ENCODE measurements at places on chromosomes 3 and 15.

DNA sequence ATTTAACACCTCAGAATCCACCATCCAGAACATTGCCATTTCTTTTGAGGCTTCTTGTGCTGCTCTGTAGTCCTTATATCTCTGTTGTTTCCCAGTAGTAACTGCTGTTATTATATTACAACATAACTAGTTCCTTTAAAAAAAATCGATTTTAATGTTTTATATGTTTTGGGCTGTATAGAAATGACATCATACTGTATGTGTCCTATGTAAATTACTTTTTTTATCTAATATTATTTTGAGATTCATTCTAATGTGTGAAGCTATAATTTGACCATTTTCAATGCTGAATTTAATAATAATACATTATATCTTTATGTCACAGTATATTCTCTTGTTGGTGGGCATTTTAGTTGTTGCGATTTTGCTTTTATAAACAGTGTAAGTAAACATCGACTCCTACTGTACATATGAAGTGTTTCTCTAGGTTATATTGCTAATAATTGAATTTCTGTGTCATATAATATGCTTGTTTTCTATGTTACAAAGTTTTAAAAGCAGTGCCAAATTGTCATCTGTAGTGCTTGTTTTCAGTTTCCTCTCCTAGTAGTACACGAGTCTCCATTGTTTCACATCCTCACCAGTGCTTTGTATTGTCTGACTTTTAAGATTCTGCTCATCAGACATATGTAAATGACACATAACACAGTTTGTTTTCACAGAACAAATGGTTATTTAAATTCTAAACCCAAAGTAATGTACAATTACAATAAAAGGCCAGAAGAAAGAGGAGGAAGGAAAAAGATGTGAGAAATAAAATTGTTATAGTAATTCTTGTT lies 172.0 kb upstream of the LRRFIP2 start:
- DNase-seq, result no peak

DNA sequence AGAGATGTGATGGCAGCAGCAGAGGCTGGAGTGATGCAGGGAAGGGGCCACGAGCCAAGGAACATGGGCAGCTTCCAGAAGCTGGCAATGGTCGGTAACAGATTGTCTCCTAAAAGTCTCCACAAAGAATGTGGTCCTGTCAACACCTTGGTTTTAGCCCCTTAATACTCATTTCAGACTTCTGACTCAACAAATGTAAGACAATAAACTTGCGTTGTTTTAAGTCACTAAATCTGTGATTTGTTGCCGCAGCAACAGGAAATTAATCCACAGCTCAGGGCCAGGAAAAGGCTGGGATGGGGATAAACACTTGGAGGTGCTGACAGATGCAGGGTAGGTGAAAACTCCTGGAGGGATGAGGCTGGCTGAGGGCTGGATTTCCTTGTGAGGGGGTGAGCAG lies 69.9 kb downstream of the OXNAD1 start:
- no peak for DNase-seq

GRCh38 chr3:149163066-149163465 lies 33.6 kb downstream of the HPS3 start:
- DNase-seq, result no peak

DNA sequence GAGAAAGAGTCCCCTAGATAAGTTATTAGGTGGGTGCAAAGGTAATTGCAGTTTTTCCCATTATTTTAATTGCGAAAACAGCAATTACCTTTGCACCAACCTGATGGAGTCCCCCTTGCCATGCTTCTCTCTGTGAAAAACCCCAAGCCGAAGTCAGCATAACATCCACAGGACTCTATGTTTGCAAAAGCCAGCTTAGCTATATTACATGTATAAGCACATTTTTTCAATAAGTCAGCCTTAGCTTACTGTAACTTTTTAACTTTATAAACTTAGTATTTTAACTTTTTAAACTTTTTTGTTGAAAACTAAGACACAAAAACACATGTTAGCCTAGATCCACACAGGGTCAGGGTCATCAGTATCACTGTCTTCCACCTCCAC lies 21.4 kb upstream of the MUC20 start:
- no peak for DNase-seq

- no peak for DNase-seq
Observed at GRCh38 chr15:57578288-57578900, 13.3 kb upstream of the MYZAP start.

- no peak for DNase-seq
Observed at GRCh38 chr3:27392950-27393679, 23.9 kb upstream of the NEK10 start.

DNA sequence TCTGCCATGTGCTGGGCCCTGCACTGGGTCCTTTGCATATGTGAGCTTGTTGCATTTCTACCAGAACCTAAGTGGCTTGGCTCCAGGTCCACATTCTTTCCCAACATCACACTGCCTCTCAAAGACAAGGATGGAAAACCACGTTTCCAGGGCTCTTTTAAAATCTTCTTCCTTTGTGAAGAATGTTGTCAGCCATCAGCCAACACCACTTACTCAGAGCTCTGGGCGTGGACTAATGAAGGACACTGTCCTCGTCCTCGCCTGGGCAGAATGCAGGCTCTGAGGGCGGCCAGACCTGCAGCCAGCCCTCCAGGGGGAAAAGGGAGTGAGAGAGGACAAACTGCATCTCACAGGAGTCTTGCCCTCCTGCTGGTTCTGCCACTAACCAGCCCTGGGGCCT lies 49.7 kb downstream of the MAGEF1 start:
- no peak for DNase-seq

DNA sequence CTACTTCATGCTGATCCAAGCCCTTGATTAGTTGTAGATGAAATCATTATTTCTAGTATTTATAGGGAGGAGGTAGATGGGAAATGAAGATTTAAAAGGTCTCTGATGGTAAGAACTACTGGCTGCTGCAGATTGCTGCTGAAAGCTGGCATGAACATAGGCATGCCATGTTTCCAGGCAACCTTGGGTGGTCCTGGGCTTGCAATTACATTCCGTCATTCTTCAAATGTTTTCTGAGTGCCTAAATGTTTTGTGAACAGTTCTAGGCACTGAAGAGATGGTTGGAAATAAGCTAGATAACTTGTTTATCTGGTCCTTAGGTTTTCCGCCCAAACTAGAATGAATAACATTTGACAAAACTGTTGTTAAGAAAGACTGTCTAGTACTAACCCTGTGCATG lies 95.8 kb downstream of the KCNAB1 start:
- no peak for DNase-seq

GRCh38 chr15:45790325-45790943 lies 155.6 kb downstream of the SQOR start:
- no peak for DNase-seq
